Dorsolateral prefrontal cortex (tissue), 122 donors: ENCODE measurements at places on chromosomes 2 and 18.

DNA sequence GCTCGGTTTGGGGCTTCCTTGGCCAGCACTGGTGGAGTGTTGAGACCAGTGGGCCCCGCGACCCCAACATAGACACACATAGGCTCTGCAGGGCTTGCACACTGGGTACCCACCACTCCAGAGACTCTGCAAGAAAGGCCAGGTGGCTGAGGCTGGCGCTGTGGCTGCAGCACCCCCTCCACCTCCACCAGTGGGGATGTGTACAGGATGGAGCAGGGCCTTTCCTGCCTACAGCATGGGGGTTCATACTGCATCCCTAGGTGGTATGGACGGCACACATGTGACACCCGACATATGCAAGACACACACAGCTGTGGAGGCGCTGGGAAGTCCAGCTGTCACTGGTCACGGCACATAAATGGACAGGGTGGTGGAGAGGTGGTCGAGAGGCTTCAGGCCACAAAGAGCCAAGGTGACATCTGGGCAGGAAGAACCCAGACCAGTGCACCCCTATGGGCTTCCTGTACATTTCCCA is 1.3 kb downstream of the RNPEPL1 start:
- no peak for DNase-seq

DNA sequence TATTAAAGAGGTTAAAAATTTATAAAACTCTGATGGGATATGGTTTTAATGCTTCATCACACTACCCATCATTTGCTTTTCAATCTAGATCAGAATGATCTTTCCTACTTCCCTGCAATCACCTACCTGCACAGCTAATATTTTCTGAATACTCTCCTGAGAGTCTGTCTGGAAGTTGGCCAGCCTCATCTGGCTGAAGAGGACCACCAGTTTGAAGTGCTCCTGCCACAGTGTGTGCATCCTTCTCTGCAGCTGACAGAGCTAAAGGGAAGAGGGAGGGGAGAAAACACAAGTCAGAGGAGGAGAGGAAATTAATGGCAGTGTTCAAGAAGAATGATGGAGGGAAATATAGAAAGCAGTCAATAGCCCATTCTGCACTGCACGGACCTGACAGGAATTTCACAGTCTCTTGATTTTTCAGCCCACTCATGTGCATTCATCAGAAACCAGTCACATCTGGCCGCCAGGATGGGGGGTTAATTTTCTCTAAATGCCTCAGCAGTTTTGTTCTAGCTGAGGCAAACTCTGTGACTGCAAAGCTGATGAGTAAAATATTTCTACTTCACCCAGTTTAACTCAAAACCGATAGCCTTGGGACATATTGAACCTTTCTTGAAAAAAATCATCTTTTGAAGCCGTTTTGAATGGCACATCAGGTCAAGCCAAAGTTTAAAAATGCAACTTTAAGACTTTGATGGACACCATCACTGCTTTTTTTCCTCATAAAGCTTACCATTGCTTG is 201.8 kb upstream of the KLHL14 start:
- no peak for DNase-seq

DNA sequence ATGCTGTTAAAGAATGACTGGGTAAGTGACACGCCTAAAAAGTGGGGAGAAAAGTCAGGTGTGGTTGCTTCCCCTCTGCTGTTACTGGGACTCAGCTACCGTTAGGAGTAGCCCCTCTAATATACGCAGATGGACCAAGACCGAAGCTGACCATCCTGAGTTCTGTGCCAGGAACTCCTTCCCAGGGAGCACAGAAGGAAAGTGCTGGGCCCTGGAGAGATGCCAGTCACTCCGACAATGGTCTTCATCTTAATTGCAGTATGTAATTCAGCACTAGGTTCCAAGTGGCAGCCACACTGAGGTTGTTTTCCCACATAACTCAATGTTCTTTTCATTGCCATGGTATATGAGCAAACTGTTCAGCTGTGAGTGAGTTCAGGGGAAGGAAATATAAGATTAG is 19.6 kb upstream of the TMEM200C start:
- no peak for DNase-seq

DNA sequence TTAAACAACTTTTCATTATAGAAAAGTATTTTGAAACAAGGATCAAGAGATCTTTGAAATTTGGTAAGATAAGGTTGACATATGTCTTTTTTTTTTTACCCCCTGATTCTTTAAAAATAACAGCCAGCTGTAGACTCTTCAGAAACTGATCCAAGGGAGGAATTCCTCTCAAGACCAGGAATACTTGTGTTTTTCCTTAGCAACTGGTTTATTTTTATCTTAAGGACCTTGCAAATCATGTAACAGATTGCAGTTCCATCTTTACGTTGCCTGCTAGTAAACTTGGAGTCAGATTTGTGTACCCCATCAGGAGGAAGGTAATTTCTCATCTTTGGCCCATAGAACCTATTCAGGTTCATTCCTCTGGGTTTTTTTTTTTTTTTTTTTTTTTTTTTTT is 71.6 kb downstream of the BOLA3 start:
- DNase-seq: no peak

- DNase-seq: no peak
These were observed 40.3 kb downstream of the CCDC93 start for GRCh38 chr2:117973498-117974082.

DNA sequence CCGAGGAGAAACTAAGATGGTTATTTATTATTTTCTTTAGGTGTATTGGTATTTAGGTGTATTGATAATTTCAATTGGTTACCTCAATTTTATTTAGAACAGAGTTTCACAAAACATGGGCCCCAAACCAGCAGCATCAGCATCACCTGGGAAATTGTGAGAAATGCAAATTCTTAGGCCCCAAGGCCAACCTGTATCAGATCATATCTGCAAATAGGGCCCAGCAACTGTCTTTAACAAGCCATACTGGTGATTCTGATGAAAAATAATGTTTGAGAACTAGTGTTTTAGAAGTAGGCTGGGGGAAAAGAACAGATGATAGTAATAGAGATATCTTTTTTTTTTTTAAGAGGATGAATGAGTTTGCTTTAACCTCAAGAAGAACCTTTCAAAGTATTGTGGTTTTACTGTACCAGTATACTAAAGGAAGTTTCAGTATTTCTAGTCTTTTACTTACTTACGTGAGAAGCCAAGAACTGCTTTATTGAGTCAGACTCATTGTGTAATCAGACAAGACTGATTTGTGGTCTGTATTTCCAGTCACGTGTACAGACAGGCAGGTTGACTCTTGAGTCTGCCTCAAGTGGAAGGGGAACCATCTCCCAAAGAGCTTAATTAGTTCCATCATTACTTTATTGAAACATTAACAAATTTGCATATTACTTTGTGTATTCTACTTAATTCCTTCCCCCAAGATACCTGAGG is 60.4 kb upstream of the GAREM1 start:
- DNase-seq: no peak

GRCh38 chr2:64157792-64158191 is 13.6 kb upstream of the PELI1 start:
- no peak for DNase-seq

GRCh38 chr2:70888923-70889715 is 46.6 kb upstream of the ATP6V1B1 start:
- DNase-seq: no peak

GRCh38 chr18:57649556-57650500 is 28.2 kb upstream of the NARS1 start:
- DNase-seq: no peak

- no peak for DNase-seq
These were observed 14.5 kb downstream of the EPAS1 start for GRCh38 chr2:46311651-46312223.

DNA sequence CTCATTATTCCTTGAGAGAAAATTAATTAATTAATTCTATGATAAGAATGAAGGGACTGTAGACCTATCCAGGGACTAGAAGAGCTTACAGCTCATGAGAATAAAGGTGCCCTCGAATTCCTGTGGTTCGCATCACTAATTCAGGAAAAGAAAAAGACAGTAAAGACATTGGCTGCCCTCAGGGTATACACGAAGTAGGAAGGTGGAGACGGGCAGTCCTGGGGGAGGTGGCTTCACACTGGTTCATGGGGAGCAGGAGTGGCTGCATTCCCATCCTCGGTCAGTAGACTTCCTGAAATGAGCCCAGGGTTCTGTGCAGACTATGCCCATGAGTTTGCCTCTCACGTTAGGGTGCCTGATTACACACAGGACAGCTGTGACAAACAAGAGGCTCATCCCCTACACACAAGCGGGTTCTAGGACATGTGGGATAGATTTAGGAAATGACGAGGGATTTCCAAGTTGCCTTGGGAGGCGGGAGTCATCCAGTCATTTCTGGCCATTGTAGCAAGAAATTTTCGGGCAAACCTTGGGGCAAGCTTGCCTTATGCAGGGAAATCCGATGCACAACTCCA is 282.2 kb downstream of the CYP26B1 start:
- DNase-seq: no peak

- DNase-seq: no peak
These were observed 131.9 kb downstream of the ESCO1 start for GRCh38 chr18:21468514-21469164.

DNA sequence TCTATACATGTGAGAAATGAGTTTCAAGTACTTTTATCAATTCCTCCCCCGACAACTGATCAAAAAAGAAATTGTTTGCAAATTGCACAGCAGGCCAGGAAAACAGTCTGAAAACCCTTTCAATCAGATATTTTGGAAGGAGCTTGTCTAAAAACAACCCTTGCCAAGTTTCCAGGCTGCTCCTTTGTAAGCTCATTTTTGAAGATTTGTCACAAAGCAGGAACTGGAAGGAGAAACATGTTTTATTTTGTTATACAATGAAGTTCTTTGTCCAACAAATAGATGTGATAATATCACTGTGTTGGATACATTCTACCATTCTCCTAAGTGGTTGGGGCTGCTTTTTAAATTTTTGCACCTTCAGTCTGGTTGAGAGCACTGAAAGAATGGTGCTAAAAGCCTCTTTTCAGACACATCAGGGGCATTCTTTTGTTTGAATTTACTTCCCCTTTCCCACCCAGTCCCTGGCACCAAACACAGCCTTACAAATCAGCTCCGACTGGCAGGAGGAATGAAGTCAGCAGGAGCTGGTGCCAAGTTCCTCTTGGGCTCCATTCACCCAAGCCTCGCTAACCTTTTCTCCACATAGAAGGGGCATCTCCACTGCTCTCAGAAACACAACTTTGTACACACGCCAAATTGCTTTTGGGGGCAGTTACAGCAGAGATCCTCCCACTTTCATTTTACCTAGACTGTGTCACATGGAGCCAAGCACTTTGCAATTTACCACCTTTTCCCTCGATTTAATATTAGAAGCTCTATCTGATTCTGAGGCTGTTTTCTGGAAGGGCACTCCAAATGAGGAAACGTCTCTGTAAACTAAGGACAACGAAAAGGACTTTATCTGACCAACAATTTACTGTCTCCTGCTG is 88.0 kb downstream of the C1D start:
- DNase-seq: peak; percentile 13

DNA sequence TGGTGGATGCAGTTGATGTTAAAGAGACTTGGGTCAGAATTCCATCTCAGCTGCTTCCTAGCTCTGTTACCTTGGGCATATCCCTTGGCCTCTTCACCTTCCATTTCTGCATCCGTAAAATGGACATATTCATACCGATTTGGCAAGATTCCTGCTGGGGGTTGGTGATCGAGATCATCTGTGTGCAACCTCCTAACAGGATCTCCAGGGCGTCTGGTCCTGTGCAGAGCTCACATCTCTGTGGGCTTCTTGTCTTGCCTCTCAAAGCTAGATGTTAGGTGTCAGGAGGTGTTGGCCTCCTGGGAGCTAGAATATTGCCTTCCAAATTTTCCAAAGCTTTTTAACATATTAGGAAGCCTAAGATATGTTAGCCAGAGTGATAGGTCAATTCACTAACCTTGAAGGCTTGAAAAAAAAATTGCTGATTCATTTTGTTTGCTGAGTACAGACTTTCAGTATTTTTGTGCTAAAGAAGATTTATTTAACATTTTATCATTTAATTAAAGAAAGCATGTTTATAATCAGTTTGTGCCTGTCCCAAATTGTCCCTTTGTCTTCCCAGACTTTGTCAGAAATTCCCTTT is 69.7 kb upstream of the ZNF516 start:
- DNase-seq: no peak

DNA sequence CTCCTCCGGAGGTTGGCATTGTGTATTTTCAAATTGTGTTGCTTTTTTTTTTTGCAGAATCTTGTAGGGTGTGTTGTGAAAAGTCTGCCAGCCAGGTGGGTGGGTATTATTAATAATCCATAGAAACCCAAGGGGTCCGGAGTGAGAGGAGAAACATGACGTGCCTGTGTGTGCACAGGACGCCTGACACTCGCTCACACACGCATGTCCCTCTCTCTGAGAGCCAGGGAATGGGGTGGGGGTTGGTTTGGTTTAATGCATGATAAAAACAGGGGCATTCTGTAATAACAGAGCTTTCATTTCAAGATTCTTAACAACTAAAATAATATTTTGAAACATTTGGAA is 224.8 kb downstream of the FAM210A start:
- DNase-seq: no peak

- no peak for DNase-seq
These were observed 59.8 kb upstream of the XDH start for GRCh38 chr2:31474296-31474695.

GRCh38 chr2:70835643-70836042 is at the start of gene CD207:
Gene CD207 (minus strand): TSS chr2:70835816. CDS start chr2:70835776, 40 bp downstream.
- DNase-seq: no peak

DNA sequence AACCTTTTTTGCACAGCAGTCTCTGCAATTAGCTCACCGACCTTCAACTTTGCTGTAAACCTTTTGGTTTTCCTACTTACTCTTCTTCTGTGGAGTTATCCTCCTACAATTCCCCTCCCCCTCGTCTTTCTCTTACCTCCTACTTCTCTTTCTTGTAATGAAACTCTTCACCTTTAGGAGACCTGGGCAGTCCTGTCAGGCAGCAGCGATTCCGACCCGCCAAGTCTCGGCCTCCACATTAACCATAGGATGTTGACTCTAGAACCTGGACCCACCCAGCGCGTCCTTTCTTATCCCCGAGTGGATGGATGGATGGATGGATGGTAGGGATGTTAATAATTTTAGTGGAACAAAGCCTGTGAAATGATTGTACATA is 8.3 kb downstream of the TBR1 start:
- DNase-seq: no peak

- DNase-seq: no peak
These were observed 100.1 kb downstream of the CTNNA2 start for GRCh38 chr2:79612999-79613398.

DNA sequence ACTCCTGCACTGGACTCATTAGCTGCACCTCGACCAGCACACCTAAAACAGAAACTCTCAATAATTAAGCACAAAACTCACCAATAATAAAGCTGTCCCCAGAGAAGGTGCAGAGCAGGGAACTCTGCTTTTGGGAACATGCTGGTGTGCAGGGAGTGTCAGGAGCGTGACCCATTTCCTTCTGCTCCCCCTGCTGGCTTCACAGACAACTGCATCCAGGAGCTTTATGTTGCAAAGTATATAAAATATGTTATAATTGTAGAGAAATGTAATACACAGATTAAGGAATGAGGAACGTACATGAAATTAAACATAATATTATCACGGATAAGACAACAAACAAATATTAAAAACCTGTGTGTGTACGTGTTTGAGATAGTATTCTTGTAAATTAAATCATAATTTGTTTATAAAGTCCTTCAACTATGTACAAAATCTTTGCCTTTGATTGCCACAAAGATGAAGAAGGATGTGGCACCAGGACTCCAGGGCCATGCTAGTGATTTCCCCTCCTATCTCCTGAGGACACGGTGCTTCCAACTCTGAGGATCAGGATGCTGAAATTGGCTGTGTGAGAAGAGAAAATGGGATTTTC is 68.6 kb upstream of the MAL start:
- no peak for DNase-seq

GRCh38 chr18:35084494-35085449 is 43.6 kb downstream of the MAPRE2 start:
- DNase-seq: no peak
